ENCODE measurements at places on chromosomes 11 and 22.
A peak's percentile ranks its signal among the peaks of the same experiment; 100 is the strongest.

DNA sequence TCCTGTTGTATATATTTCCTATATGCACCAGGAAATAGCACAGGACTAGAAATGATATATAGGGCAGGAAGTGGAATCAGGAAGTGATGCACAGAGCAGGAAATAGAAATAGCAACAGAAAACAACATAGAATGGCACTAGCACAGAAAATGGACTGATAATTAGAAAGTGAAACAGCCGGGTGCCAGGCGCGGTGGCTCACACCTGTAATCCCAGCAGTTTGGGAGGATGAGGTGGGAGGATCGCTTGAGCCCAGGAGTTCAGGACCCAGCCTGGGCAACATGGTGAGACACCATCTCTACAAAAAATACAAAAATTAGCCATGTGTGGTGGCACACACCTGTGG lies 10.0 kb upstream of the RELT start:
- DNase-seq: no peak

GRCh38 chr11:8250981-8251615 lies 12.6 kb downstream of the LMO1 start:
- DNase-seq: peak; percentile 50

GRCh38 chr11:115706626-115707135 lies 202.5 kb upstream of the CADM1 start:
- DNase-seq: no peak

GRCh38 chr22:23057331-23057730 lies 13.0 kb upstream of the GNAZ start:
- DNase-seq: no peak

DNA sequence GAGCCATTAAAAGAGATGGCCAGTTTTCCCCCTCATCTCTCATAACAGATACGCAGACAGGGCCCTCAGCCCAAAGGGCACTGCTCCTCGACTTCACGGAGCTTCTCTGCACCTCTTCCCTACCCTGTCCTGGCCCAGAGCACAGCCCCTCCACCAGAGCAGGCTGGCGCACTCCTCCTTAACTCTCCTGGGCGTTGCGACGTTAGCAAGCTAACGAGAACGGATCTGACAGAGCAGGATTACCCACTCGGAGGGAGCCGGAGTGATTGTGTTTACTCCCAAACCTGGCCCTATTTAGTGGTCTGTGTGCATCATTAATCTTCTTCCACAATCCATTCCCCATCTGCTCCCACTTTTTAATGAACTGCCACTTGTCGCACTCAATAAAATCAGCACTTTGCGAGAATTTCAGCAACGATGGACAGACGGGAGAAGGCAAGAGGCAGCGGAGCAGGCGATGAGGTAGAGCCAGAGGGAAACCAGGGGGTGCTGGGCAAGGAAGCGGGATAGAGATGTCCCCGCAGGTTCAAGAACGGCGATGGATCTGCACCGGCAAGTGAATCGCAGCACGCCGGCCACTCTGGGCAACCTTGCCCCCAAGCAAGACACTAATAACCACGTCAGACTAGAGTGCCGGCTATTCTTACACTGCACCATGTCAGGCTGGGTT lies 159.4 kb downstream of the BUD13 start:
- peak; percentile 34 for DNase-seq

DNA sequence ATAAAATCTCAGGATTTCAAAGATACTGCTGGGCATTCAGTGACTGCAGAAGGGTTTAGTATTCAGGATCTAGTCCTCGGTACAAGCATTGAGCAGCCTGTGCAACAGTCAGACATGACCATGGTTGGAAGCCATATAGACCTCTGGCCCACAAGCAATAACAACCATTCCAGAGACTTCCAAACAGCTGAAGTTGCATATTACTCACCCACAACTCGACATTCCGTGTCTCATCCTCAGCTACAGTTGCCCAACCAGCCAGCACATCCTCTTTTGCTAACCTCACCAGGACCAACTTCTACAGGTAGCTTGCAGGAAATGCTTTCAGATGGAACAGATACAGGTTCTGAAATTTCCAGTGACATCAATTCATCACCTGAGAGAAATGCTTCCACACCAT lies 156.8 kb downstream of the C11orf91 start:
- no peak for DNase-seq

GRCh38 chr22:18121506-18121905 lies 10.9 kb downstream of the TUBA8 start:
- DNase-seq: no peak

- DNase-seq: no peak
These were observed 21.2 kb downstream of the EHF start for GRCh38 chr11:34642001-34642554.

GRCh38 chr22:27311698-27312550 lies 489.6 kb downstream of the MN1 start:
- no peak for DNase-seq

DNA sequence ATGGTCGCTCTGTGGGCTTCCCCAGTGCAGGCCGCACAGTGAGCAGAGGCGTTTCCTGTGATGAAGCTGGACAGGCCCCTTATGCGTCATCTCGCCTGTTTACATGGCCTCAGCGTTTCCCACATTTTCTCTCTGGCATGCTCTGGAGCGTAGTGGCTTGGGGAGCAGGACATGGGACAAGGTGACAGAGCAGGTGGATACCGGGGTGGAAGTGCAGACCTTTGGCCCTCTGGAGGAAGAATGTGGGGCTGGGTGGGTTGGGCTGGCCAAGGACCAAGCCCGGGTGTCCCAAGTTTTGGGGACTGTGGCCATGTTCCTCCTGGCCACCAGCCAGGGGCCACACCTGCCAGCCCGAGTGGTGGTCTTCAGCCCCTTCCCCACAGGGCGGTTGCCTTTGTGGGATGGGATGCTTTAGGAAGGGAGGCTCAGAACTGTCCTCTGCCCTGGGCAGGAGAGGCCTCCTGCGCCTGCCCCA lies 446.6 kb downstream of the TBC1D22A start:
- DNase-seq: peak; percentile 54

- no peak for DNase-seq
These were observed 116.0 kb downstream of the CSTPP1 start for GRCh38 chr11:47052576-47052975.

- no peak for DNase-seq
These were observed 27.9 kb upstream of the FZD4 start for GRCh38 chr11:86983021-86983488.

- DNase-seq: no peak
These were observed 23.4 kb downstream of the CACNA1I start for GRCh38 chr22:39593931-39594285.

GRCh38 chr11:126595560-126595959 lies 240.1 kb downstream of the ST3GAL4 start:
- DNase-seq: no peak

GRCh38 chr22:34004058-34004457 lies 83.8 kb upstream of the LARGE1 start:
- DNase-seq: no peak

- no peak for DNase-seq
These were observed 16.6 kb upstream of the STK33 start for GRCh38 chr11:8610532-8611116.

DNA sequence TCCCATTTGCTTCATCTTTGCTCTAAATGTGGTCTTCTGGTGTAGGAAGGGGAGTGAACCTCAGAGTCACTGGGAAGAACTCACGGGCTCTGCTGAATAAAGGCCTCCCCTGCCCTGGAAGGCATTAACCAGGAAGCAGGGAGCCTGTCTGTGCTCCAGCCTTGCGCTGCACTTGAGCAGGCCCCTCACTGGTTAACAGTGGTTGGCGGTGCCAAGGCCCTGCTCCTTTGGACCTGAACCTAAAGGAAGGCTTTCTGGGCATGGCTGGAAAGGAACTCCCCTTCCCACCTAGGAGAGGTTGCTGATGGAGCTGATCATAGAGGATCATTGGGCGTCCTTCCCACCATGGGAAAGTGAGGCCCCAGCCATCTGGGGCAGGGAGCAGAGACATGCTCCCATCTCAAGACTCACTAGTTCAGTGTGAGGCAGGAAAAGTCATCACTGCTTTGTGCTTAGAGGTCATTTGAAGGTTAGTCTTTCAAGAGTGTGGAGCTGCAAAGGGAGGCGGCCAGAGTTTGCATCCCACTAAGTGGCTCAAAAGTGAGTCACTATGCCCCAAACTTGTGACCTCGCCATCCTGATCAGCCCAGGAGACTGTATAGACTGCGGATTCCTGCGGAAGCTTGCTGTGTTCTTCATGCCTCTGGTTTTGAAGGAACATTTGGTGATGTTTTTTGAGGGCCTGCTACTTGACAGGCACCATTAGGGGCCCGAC lies 50.4 kb downstream of the DBX1 start:
- no peak for DNase-seq

DNA sequence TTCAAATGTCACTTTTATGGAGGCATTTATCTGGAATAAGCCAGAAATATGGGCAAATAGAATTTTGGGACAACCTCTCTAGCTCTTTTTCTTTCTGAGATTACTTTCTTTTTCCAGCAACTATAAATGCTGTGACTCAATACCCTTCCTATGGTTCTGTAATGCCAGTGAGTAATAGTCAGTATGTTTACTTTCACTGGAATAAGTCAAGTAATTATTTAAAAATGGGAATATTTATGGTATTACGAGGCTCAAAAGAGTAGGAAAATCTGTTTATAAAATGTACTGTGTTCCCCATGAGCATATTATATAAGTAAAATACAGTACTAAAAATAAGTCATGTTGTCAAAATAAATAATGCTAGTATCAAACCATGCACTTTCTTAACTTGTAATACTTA lies 750.5 kb downstream of the LUZP2 start:
- no peak for DNase-seq

DNA sequence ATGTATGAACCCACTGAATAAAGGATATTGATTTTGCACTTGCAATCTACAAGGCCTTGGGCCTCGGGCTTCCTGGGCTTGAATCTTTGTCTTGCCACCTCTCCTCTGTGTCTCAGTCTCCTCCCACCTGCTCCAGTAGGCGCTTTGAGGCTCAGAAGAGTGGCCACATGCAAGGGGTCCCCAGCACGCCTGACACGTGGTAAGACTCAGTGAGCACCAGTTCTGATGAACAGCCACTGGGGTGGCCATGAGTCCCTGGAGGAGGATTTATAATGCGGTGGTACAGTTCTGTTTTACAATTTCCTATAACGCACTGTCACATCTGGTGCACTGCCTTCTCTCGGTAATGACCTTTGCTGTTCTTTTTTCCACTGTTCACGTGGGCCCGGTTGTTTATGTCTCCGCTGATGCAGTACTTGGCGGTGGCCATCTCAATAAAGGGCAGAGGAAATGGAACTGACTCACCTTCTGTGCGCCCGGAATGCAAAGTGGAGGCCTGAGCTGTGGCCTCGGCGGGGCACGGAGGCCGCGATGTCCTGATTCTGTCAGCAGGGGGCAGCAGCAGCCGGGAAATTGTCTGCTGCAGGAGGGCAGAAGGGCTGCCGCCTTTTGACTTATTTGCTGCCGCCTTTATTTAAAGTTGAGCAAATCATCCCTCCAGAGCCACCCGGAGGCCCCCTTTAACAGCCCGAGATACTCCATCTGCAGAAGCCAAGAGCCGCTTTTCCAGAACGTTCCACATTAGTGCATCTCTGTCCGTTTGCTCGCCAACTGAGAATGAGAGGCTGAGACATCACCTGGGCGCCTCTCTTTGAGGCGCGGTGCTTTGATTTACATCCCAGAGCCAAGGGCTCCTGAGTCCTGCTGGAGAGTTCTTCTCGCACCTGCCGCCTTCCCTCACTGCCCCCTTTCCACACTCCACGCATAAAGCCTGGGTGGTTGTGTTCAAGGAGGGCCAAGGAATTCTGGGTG lies 6.0 kb upstream of the IFT27 start:
- DNase-seq: peak; percentile 88

- DNase-seq: peak; percentile 55
These were observed 25.8 kb upstream of the SLC22A12 start for GRCh38 chr11:64564947-64565889.

- DNase-seq: no peak
These were observed 63.0 kb upstream of the IGLL5 start for GRCh38 chr22:22824340-22825212.

DNA sequence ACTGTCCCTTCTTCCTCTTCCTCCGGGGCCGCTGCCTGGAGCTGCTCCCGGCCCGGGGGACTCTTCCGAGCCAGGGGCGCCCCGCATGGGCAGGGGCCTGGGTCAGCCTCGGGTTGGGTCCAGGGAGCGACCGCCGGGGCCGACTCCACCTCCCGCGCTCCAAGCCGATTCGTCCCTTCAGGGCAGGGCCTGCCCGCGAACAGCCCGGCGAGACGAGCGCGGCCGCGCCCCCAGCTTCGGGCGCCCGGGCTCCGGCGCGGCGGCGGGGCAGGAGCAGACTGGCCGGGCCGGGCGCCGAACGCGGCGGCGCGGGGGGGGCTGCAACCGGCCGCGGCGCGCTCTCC lies at the start of gene LARGE1:
Gene LARGE1, minus strand, starts transcription at position 280 of the 344 bp plus-strand sequence.
- no peak for DNase-seq

DNA sequence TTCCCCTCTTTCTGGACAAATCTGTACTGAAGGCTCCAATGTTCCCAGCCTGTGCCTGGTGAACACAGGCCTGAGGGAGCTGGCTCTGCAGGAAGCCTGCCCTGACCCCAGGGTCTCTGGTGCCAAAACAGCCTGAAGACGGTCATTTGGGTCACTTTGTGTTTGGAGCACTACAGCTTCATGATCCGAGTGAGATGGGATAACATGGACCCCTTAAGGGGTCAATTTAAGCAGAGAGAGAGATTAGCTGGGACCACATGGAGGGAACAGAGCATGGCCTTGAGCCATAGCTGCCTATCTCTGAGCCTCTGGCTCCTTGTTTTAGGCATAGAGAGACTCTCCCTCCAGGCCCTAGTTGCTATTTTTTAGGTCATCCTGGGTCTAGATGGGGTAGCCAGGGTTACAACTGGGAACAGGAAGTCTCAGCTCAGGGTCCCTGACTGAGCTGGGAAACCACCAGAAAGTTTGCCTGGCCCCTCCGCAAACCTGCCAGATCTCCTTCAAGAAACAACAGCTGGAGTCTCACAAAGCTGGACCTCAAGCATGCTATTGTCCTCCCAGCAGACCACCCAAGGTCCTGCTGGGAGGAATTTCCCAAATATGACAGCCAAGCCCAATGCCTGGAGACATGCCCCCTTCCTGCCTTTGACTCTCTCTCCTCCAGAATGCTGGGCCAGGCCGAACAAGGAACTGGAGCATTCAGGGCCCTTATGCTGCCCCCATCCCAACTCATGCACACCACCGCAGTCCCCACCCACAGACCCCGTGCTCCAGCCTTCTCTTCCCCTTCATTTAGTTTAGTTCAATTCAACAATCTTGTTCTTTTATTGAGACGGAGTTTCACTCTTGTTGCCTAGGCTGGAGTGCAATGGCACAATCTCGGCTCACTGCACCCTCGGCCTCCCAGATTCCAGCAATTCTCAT lies 4.0 kb downstream of the SLCO2B1 start:
- DNase-seq: no peak

DNA sequence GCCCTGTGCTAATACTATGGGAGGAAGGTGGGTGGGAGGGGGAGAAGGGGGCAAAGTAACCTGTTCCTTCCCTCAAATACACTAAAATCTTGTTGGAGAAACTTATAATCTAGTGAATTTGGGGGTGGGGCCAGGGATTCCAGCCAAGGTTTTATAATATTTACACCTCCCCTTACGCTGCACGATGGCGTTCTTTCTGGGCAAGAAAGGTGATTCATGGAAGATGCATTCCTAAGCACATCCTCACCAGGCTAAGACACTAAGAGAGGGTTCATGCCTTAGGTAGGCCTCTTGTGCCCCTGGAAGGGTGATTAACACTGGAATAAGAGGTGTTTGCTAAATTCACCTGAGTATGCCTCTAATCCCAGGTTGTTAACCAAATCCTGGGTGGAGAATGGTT lies 82.6 kb downstream of the BARX2 start:
- no peak for DNase-seq

- DNase-seq: no peak
These were observed 8.6 kb upstream of the LRRC10B start for GRCh38 chr11:61499816-61500491.

GRCh38 chr11:61693922-61694601 lies 13.9 kb downstream of the DAGLA start:
- DNase-seq: no peak

GRCh38 chr11:63826471-63827190 lies 12.3 kb upstream of the MARK2 start:
- DNase-seq: no peak

Data from left forelimb (tissue), 1 donor.